T-cell (primary cell): ENCODE measurements at places on chromosomes 3 and 15. TPM values are rescaled to one million over a fixed set of nuclear protein-coding genes. Genes with fewer than 3 reads are reported as not detected.

Gene BFSP2
- not detected for total RNA-seq

Gene SLTM
- 172 TPM for total RNA-seq

Gene CAV3
- not detected for total RNA-seq

Gene PLCH1
- 0.08 TPM for total RNA-seq

Gene EXOSC7
- total RNA-seq: 44.3 TPM

Gene DLL4
- 0.25 TPM for total RNA-seq

Gene AAGAB
- 23.6 TPM for total RNA-seq

Gene SNTN
- not detected for total RNA-seq

Gene KLHL6
- total RNA-seq: 54.1 TPM

Gene PARP15
- total RNA-seq: 72.5 TPM

Gene CXCR6
- total RNA-seq: 6.8 TPM

Gene KBTBD13
- total RNA-seq: not detected

Gene NEK4
- total RNA-seq: 14.1 TPM

DNA sequence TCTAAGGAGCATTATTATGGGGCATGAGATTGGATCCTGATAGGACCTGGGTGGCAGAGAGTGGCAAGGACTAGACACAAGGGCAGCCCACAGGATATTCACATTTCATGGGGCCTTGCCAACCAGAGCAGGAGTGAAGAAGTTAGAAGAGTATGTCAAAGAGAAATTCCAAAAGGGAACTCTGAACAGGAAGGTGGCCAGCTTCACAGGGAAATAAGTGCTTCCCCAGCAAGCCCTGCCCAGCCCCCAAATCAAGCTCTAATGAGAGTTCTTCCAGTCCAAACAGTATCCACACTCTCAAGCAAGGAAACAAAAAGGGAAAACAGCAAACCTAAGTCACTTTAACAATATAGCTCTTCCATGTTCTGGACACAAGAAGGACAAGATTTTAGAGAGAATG lies 130.2 kb upstream of the COL8A1 start:
- no peak for DNase-seq

- DNase-seq: no peak
These were observed 46.2 kb downstream of the DENND6A start for GRCh38 chr3:57646723-57647122.

GRCh38 chr3:192915722-192916121 lies 1.9 kb downstream of the MB21D2 start:
- no peak for DNase-seq

- no peak for DNase-seq
These were observed 27.3 kb downstream of the KLHDC8B start for GRCh38 chr3:49198611-49199230.

DNA sequence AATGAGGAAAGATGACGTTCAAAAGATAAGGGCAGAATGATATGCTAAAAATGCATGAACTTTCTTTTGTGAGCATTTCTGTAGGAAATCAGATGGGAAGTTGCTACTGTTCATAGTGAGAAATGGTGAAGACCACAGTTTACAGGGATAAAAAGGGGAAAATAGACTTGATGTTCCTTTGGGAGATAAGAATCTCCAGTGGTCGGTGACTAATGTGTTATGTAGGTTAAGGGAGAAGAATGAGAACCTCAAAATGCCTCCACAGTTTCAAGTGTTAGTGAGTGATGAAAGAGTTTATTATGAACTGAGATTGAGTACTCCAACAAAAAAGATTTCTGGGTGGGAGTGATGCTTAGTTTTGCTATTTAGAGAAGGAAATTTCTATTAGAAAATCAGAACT lies 247.2 kb downstream of the LSAMP start:
- DNase-seq: no peak

GRCh38 chr3:82942041-82942440 lies 1180.6 kb upstream of the GBE1 start:
- DNase-seq: no peak

DNA sequence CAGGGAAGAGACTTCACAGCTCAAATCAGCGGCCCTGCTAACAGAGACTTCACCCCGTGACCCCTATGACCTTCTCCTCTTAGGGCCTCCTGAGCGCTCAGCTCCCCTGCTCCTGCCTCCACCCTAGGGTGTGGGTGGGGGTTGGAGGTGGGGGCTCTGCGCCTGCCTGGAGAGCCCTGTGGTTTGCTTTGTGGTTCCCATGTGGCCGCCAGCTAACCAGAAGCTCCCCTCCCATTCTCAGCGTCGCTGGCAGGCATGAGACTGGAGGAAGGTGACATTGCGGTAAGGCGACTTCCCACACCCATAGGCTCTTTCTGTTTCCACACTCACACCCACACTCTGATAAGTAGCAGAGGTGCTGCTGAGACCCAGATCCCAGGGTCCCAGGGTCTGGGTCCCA lies 27.6 kb downstream of the XYLB start:
- DNase-seq: peak; percentile 6

DNA sequence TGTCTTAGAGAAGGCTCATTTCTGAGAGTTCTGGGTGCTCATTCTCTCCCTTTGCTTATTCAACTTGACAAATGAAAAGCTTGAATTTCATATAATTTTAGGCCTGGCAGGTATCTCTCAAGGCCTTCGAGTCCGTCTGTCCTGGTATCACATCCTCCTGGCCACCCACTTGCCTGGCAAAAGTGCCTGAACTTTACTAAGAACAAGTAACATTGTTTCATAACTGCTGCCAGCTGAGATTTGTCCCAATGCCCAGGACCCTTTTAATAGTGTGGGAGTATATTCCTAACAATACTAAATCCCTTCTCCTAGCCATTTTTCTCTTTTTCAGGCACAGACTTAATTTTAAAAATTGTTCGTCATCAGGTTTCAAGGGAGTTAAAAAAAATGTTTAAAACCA lies 18.1 kb downstream of the LARP6 start:
- DNase-seq: no peak

- DNase-seq: no peak
These were observed 1.3 kb downstream of the CACNA1D start for GRCh38 chr3:53495520-53496391.

DNA sequence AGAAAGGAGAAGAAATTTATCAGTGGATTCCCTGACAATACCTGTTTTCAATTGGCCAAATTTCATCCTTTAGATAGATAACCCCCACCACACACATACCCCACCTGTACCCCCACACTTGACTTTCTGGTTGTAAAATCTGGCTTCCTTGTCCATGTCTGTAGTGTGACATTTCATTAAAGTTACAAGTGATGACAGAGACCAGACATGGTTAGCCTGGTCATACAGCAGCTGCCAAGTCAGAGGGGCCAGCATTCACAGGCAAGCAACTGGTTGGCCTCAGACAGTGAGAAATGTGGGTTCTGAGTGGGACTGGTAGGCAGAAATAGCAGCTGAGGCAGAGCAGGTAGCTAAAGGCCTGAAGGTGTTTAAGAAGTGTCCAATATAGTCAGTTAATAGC lies 238.6 kb upstream of the SOX14 start:
- DNase-seq: no peak

- DNase-seq: no peak
These were observed 164.6 kb upstream of the PFN2 start for GRCh38 chr3:150135287-150135721.

- no peak for DNase-seq
These were observed 59.8 kb upstream of the PRTG start for GRCh38 chr15:55802600-55803376.

GRCh38 chr3:57960174-57960505 lies 48.1 kb upstream of the FLNB start:
- no peak for DNase-seq

- peak; percentile 14 for DNase-seq
These were observed 636 bp downstream of the TBC1D21 start for GRCh38 chr15:73873889-73874511.

GRCh38 chr3:33433843-33434242 lies 6.4 kb downstream of the UBP1 start:
- DNase-seq: no peak

DNA sequence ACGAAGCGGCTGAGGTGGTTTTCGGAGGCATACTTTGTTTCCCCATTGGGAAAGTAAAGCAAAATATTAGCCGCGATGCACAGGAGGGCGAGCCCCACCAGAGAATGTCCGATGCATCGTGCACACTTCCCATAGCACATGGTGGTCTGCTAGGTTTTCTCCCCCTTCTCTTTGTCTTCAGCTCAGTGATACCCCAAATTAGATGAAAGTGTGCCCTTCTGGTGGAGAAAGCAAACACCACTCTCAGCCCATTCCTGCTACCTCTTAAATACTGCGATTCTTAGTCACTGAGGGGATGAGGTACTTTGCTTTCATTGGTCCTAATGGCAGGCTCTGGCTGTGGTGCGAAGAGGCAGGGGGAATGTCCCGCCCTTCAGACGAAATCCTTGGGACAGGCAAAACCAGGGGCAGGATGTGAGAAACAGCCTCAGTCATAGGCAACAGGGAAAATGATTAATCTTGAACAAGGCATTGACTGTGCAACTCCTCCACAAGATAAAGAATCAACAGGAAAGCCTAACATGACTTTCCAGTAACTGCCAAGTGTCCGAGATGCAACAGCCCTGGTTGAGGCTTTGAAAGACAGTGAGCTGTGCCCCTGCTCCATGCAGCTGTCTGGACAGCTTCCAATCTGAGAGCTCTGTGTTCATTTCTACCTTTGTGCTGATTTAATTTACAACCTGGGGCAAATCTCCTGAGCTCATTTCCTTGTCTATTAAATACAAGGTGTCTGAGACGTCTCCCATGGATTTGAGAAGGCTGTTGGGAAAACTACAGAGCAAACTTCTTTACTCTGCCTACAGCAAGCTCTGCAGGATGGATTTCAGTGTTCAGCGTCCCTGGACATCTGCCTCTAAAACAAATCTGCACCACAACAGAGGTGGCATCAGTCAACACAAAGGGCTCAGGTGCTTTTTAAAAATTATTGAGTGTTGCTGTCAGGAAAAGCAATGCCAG lies at the start of gene TM4SF1:
TSS of gene TM4SF1 (minus strand) at position 242 of the 957 bp plus-strand sequence. CDS start at position 140, 102 bp downstream.
- DNase-seq: no peak

DNA sequence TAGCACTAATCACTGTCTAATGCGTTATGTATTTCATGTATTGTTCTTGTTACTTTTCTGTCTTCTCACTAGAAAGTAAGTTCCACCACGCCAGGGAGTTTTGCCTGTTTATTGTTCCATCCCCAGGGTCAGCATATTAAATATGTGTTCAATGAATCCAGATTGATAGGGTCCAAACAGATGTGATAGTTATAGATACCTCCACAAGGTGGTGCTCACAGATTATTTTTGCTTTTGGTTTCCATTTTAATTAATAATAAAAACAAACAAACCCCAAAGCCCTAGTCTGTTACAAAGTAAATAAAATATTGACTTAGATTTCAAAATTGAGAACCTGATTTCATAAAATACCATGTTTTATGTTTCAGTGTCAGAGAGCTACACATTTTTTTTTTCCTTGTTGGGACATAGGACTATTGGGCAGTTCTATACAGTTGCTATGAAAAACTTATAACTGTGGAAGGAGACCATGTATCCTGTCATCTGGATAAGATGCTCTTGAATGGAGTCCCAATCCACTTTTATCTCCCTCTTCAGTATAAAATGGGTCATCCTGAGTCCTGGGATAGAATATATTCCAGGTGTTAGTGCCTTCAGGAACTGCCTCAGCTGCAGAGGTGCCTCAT lies 12.4 kb downstream of the OTOL1 start:
- DNase-seq: no peak

- DNase-seq: no peak
These were observed 292.4 kb upstream of the LRRFIP2 start for GRCh38 chr3:37466660-37467359.

- no peak for DNase-seq
These were observed 63.1 kb downstream of the C3orf70 start for GRCh38 chr3:185089751-185090150.

GRCh38 chr3:118817748-118818165 lies 216.9 kb downstream of the IGSF11 start:
- peak; percentile 17 for DNase-seq

DNA sequence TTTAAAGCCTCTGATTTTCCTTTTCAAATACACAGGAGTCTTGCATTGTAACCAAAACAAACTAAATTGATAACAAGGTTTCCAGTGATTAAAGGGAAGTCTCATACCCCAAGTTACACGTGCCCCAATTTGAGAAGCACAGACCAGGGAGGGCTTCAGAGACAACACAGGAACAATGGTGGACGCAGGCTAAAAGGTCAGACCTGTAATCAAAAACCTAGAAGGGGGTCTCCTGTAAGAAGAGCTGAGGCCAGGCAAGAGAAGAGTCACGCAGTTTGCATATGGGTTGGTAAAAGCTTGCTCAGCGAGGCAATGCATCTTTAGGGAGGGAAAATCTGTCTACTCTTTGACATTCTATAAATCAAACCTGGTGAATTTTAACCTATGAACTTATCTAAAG lies 58.6 kb upstream of the MCF2L2 start:
- DNase-seq: no peak

- DNase-seq: no peak
These were observed 331.1 kb downstream of the CHST2 start for GRCh38 chr3:143450632-143451031.

- no peak for DNase-seq
These were observed 30.5 kb downstream of the ACAN start for GRCh38 chr15:88833731-88834100.

DNA sequence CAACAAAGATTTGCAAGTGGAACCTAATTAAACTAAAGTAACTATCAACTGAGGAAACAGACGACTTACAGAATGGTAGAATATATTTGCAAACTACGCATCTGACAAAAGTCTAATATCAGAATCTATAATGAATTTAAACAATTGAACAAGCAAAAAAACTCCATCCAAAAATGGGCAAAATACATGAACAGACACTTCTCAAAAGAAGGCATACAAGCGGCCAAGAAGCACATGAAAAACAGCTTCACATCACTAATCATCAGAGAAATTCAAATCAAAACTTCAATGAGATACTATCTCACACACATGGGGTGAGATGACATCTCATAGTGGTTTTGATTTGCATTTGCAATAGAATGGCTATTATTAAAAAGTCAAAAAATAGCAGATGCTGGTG lies 128.6 kb downstream of the POLR2M start:
- DNase-seq: no peak

DNA sequence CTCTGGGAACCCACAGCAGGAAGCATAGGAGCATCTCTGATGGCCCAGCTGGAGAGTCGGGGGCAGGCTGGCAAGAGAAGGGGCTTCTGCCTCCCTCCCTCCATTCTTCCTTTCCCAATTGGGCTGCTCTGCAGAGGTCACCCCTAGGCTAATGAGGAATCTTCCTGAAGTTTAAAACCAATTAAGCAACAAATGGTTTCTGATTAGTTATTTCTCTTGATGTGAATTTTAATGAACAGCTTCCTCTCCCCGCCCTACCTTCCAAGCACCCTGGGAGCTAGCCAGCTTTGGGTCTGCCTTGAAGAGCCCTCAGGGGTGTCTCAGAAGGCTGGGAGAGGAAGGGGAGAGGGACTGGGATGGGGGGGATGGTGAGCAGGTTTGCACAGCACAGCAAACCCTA lies 24.6 kb upstream of the HCN4 start:
- no peak for DNase-seq

GRCh38 chr3:71064291-71064955 lies 519.1 kb downstream of the FOXP1 start:
- DNase-seq: peak; percentile 70

GRCh38 chr3:141442446-141442845 lies 44.4 kb upstream of the RASA2 start:
- DNase-seq: no peak

- DNase-seq: no peak
These were observed 78.2 kb upstream of the VEPH1 start for GRCh38 chr3:157581371-157581770.

GRCh38 chr3:101381809-101382208 lies 61.4 kb upstream of the IMPG2 start:
- DNase-seq: no peak
